ENCODE measurements at places on chromosomes 2 and 18.

- no peak for DNase-seq
These were observed 237.0 kb downstream of the IKZF2 start for GRCh38 chr2:212914392-212914791.

- no peak for DNase-seq
These were observed 880.7 kb downstream of the SUCLG1 start for GRCh38 chr2:83578405-83578804.

DNA sequence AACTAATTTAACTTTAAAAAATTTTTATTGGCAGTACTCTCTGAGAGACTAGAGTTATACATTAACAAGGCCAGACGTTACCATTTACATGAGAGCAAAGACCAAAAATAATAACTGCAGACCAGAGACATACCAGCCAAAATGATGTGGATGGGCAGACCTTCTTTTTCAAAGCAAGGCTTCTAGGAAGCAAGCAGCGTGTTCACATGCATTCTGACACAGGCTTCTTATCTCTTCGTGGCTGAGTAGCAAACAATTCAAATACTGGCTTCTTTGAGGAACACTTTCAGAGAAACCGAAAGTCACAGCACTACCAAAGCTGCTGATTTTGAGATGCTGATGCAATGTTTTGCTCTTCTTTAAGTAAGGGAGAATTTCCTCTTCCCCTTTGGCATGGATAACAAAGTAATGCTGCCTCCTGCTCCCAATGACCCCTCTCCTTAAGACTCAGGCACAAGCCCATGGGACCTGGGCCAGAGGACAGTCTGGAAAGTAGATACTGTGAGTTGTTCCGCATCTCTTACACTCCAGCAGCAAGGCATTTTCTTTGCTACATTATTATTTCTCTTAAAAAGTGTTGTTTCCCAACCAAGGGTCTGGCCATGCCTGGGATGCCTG, 181.9 kb downstream of the MREG start:
- DNase-seq: no peak

- no peak for DNase-seq
These were observed 164.8 kb upstream of the STK17B start for GRCh38 chr2:196336207-196336606.

DNA sequence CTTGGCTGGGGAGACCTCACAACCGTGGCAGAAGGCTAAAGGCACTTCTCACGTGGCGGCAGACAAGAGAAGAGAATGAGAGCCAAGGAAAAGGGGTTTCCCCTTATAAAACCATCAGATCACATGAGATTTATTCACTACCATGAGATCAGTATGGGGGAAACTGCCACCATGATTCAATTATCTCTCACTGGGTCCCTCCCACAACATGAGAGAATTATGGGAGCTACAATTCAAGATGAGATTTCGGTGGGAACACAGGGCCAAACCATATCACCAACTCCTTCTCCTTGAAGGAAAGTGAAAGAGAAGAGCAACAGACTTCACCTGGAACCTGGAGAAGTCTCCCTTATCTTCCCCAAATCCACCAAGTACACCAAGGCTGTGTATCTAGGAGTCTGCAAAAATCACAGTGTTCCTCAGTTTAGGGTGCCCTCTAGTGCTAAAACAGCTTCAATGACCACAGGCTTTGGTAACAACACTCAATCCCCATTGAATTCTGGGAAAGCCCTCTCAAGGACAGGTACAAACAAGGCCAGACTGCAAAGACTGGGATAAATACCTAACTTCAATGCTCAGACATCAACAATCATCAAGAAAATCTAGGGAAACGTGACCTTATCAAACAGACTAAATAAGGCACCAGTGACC, 148.8 kb upstream of the SRD5A2 start:
- DNase-seq: no peak

- DNase-seq: no peak
These were observed 49.4 kb downstream of the HNMT start for GRCh38 chr2:138013639-138014038.

GRCh38 chr2:159872353-159872752, 74.3 kb upstream of the CD302 start:
- DNase-seq: no peak

DNA sequence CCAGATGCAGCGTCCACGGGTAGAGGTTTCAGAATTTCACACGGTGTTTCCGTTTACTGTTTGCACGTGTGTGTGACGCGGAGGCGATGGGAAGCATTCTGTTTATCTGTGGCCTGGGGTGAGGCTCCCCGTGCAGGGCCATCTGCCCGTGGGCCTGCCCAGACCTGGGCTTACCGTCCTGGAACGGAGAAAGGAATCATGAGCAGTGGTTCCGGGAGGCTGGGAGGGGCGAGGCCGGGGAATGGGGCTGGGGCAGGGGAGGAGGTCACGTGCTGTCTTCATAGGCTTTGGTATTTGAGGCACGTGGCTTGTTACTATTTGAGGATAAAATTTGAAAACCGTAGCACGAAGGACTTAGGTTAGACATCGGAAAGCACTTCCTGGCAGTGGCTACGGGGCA, 77.9 kb downstream of the RTP5 start:
- DNase-seq: no peak

- no peak for DNase-seq
These were observed 247.7 kb downstream of the ZNF385B start for GRCh38 chr2:179613701-179614100.

- peak; percentile 58 for DNase-seq
These were observed 166.0 kb downstream of the SOCS6 start for GRCh38 chr18:70454704-70455322.

- DNase-seq: no peak
These were observed 58.1 kb downstream of the CYP26B1 start for GRCh38 chr2:72089537-72089936.

DNA sequence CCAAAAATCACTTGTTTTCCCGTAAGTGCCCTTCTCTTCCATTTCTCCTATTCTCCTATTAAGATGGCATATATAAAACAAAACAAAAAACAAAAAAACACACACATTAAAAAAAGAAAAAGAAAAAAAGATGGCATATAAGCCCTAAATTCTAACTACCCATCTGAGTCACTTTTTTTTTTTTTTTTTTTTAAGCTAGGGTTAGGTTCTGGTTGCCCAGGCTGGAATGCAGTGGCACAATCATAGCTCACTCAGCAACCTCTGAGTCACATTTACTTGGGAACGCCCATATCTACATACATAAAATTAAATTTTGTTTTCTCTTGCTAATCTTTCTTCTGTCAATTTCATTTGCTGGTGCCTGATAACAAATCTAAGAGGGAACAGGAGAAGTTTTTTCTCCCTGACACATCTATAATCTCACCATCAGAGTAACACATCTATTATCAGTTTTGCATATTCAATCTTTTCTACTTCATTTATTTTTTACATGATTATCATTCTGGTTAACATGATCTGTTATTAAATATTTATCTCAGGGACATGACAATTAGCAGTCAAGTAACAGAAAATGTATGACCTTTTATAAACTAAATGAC, 52.1 kb downstream of the EEF1B2 start:
- DNase-seq: no peak

DNA sequence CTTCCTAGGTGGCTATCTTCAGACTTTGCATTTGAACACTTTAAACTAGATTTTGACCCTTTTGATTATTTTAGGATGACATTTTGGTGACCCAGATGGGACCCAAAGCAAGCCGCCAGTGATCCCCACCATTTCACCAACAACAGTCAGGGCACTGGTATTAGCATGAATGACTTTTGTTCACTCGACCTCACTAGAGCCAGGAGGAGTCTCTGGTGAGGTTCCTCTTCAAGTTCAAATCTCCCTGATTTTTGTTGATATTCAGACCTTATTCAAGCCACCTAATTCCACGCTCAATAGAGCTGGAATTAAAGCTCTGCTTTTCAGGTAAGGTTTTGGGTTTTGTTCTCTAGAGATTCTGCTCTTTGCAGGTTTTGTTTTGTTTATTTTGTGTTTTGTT, 202.3 kb downstream of the MREG start:
- DNase-seq: no peak

DNA sequence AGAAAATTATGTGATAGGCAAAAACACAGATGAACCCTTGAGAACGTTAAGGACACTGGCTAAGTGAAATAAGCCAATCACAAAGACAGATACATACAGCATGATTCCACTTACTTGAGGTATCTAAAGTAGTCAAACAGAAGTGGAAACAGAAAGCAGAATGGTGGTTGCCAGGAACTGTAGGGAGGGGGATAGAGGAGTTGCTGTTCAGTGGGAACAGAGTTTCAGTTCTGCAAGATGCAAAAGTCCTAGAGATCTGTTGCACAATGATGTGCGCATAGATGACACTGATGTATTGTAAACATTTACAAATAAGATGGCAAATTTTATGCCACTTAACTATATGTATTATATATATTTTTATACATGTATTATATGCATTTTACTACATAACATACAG, 59.7 kb downstream of the POLE4 start:
- DNase-seq: no peak

DNA sequence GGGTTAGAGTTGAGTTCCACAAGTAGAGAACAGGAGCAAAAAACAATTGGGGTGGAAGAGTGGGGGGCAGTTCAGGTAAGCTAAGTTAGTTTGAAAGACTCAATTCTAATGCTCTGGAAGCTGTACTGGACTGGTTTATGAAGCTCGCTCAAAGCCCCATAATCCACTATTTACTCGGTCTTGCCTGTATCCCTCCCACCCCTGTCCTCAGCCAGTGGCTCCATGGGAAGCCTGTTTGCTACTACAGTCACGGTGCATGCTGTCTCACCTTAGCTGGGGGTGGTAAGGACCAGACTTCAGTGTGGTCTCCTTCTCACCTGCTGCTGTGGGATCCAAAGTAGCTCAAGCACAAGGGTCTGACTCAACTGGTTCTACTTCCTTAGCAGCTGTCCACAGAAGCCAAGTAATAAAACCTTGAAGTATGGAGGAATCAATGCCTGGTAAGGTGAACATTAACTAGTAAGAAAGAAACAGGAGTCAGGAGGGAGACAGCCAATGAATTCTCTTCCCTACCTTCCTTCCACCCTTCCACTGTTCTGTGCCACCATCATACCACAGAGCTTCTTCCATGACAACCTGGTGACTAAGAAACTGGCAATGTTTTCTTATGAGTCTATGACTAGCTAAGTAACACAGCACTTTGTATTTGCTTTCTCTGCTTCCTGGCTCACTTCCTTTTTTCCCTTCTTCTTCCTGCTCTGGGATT, 230.8 kb downstream of the SRBD1 start:
- peak; percentile 18 for DNase-seq

DNA sequence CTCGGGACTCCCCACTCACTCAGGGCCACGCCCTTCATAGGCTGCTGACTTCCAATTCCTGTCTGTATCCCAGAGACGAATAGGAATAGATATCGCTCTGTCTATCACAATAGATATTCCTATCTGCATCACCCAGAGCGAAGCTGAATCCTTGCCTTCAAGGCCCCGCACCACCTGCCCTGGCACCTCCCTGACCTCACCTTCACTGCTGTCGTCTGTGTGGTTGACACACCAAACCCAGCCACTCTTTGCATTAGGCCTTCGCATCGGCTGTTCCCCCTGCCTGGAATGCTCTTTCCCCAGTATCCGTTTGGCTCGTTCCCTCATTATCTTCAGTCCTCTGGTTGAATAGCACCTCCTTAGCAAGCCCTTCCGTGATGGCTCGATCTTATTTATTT, 43.5 kb downstream of the ATOH8 start:
- DNase-seq: no peak

DNA sequence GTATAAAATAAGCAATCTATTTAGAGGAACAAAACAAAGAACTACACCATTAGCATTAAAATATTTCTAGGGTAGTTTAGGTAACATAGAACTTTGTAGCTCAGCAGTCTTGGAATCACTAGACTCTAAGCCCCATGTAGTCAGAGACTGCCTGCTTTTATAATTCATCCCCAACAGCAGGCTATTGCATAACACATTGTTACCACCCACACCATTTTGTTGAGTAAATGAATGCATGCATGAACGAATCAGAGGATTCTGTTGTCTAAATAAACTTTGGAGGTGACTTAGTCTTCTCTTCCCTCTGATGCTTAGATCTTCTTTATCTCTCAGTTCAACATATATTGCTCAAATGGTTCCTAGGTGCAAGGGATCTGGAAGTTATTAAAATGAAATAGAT, 167.6 kb upstream of the TNP1 start:
- no peak for DNase-seq

DNA sequence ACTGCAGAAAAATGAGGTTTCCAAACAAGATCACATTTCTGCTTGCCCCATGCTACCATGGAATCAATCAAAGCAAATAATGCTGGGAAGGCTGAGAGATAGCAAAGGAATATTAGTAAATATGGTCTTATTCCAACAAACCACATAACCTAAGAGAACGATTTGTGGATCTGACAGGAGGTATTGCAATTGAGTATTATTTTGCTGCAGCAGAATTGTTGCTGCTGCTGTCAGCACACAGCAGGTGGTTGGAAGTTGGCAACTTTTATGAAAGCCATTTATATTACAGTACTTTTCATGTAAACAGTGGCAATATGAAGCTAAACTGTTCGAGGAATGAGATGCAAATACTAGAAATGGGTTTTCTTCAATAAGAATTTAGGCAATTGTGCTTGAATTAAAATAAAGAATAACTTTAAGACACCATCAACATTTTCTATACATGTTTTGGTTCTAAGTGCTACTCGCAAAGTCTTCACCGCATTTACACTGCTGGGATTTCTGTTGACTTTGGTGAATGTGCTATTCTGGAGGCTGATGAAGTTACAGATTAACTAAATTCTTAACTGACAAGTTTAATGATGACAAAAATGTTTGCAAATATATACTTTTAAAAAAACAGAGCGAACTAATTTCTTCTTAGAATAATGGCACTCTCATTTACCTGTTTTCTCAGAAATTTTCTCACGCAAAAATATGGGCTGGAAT, 1285.7 kb downstream of the CNTNAP5 start:
- DNase-seq: no peak

DNA sequence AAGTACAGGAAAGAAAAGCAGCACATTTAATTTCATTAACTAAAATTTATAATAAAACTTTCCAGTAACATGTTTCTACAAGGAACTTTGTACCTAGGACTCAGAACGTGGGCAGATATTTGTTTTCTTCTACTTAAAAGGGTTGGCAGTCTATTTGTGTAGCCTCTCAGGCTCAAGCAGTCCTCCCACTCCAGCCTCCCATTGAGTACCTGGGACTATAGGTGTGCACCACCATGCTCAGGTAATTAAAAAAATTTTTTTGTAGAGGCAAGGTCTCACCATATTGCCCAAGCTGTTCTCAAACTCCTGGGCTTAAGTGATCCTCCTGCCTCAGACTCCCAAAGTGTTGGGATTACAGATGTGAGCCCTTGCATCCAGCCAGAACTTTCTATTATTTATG, 36.8 kb downstream of the UGP2 start:
- DNase-seq: no peak

- DNase-seq: no peak
These were observed 125.5 kb downstream of the LOXHD1 start for GRCh38 chr18:46531482-46531881.
